ENCODE measurements at places on chromosomes 13 and 19.
A peak's percentile ranks its signal among the peaks of the same experiment; 100 is the strongest.

- DNase-seq: no peak
Measured at GRCh38 chr13:94704377-94705080, 7.8 kb downstream of the SOX21 start.

DNA sequence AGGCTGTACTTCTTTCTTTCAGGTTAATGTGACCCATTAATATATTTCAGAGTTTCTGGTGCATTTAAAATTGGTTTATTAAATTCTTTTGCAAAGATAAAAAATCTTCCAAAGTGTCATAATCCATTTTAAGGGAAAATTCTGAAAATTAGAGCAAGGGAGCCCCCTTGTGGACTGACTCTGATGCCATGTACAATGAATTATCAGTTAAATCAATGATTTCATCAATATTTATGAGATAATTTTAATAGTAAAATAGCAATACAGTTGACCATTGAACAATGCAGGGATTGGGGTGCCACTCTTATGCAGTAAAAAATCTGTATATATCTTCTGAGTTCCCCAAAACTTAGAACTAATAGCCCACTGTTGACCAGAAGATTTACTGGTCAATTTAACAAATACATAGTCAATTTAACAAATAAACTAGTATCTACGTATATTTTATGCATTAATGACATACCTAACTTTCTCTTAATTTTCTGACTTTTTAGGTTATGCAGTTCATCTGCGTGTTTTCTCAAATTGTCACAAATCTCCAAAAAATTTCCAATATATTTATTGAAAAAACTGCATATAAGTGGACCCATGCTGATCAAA, 479.1 kb upstream of the MIR17HG start:
- no peak for DNase-seq

- peak; percentile 18 for DNase-seq
Measured at GRCh38 chr13:112200200-112200599, 133.3 kb downstream of the SOX1 start.

DNA sequence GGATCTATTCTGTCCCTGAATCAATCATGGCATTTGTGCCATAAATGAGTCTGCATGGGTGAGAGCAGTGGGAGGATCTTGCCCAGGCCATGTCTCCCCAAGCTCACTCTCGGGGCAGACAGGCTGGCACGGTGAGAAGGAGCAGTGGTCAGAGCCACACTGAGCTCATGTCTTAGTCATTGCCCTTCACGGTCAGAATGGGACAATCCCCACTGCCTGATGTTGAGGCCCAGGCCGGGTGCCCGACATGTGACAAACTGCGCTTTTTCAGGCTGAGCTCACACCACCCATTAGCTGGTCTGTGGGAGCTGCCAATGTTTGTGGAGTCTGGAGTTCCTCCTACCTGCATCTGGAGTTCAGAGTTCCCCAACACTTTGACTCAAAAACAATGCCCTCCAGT, 481.9 kb downstream of the COG6 start:
- DNase-seq: no peak

- DNase-seq: no peak
Measured at GRCh38 chr19:56106397-56106849, 14.7 kb downstream of the ZNF787 start.

- peak; percentile 43 for DNase-seq
Measured at GRCh38 chr13:27005556-27005955, 166.1 kb downstream of the USP12 start.

DNA sequence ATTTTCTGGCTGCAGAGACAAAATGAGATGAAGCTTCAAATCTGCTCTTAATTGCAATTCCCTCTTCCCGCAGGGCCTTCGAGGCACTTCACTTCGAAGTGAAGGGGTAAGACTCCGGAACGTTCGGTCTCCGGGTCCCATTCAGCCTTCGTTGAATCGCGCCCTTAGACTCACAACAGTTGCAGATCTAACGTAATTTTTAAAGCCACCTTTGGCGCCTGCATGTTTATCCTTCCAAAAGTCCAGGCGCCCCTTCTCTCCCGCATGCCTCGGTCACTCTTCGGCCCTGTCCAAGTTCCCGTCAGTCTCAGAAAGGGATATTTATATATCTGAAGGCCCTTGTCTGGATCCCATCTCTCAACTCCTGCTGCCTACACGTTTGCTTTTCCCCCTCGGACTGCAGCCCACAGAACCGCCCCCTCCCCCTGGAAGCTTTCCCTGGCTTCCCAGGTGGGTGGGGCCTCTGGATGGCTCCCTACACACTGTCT, 915 bp upstream of the KCTD12 start:
- DNase-seq: no peak

DNA sequence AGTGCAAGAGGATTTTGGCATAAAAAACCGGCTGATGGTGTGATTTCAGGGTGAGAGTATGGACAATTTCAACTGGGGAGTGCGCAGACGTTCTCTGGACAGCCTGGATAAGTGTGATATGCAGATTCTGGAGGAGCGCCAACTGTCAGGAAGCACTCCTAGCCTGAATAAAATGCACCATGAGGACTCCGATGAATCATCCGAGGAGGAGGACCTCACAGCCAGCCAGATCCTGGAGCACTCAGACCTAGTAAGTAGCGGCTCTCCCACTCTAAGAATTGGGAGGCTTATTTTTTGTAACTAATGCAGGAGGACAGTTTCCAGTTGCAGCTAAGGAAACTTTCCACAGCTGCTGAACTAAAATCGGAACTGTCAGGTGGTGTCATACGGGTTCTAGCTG, 53.6 kb downstream of the ZAR1L start:
- peak; percentile 48 for DNase-seq

- no peak for DNase-seq
Measured at GRCh38 chr19:11813703-11814028, 407 bp upstream of the ZNF440 start.

GRCh38 chr19:18401580-18402112, 4.2 kb upstream of the LRRC25 start:
- peak; percentile 76 for DNase-seq

DNA sequence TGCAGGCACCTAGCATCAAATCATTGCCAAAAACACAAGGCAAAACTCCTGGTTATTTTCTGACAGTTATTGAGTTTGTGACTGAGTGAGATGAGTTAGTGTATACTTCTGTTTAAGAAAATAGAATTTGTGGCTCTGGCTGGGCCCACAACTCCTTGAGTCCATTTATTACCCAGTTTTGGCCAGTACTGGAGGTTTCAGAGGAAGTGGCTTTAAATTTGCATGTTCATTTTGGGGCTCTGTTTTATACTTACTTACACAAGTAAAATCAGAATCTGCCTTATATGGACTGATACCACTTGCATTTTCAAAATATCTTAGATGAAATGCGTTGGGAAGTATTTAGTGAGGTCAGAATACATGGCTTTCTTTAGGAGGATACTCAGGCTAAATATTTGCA, 29.0 kb downstream of the TNFSF11 start:
- DNase-seq: no peak

DNA sequence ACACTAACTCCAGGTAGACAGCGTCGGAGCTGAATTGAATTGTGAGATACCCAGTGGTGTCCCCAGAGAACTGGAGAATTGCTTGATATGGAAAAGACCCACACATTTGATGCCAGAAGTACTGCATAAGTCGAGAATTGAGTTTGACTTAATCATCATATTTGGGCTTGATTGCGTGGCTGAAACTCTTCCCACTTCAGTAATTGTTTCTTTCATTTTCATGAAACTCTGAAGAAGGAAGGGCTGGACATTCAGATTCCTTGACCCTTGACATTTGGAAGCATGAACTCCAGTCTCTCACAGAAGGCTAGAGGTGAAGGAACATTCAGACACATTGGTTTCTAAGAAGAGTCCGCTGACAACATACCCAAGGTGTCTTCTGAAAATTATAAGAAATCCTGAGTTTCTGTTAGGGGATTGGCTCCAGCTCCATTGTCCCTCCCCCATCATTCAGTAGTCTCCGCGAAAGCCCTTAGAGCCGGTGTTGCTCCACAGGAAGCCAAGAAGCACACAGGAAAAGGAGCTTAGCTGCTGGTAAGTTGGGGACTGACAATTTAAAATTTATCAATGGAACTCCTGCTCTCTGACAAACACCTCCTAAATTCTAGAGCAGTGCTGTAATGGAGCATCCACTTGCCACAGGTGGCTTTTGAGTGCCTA, at the start of gene FPR2:
TSS of gene FPR2 (plus strand) at position 484 of the 660 bp plus-strand sequence. CDS start 7,479 bp downstream, outside the sequence.
- DNase-seq: no peak

GRCh38 chr13:51005566-51005965, 96.0 kb downstream of the RNASEH2B start:
- DNase-seq: no peak

DNA sequence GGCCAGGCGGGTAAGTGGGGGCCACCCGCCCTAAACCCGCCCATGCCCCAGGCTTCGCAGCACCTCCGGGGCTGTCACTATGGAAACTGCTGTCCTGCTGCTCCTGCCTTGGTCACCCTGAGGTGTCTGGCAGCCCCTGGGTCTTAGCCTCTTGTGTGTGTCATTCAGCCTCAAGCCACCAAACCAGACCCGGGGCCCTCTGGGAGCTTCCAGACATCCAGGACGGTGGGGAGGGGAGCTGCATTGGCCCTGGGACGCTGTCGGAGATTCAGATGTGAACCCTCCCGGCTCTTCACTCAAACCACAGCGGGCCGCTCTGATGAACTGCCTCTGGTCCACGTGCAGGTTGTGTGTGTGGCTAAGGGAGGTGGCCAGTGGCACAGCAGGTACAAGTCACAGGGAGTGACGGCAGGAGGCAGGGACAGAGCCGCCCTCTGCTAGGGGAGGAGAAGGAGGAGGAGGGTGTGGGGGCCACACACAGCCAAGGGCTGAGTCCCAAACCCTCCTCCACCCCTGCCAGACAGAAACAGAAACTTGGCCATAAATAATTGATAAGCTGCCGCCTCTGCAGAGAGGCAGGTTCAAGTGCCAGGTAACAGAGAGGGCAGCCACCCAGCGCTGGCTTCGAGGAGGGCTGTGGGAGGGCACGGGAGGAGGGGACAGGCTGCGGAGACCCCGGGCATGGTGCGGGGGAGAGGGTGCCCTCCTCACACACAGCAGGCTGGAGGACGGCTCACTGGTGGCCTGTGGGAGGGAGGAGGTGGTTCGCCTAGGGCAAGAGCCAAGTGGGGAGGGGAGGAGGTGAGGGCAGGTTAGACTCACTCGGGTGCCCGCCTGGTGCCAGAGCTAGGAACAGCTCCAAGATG, 8.0 kb downstream of the NANOS3 start:
- DNase-seq: no peak

- no peak for DNase-seq
Measured at GRCh38 chr13:98998831-98999638, 21.2 kb upstream of the DOCK9 start.

DNA sequence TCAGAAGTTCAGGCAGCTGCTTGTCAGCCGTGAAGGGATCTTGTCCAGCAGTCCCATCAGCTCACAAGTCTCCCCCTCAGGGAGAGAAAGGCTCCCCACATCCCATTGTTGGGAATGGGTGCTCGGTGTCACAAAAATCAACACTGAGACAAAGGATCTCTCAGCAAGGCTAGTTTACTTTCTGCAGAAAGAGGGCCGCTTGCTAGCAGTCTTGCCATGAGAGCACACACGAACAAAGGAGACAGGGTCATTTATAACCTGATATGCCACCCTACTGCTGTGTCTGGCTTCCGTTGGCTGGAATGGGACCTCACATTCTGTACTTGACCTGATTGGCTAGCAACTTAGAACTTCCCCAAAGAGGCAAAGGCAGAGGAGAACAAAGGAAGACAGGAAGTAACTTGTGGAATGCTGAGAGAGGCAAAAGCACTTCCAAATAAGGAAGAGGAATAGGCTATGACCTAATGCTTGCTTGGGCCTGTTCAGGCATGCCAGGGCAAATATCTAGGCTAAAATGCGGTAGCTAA, 8.7 kb upstream of the IGFL3 start:
- no peak for DNase-seq

DNA sequence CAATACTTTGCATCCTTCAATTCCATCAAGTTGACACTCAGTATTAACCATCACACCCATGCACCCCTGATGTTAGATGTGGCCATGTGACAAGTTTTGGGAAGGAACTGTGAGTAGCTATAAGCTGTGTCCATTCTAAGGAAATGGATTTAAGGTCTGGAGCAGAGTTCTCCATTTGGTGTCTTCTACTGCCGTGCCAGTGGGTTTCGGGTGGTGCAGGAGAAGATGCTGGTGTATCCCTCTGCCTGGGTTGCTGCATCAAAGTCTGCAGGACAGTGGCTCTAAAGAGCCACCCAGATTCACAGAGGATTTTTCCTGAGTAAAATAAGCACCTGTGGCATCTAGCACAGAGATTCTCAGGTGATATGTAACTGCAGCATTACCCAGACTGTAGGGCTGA, 105.7 kb upstream of the IRS2 start:
- no peak for DNase-seq

- DNase-seq: no peak
Measured at GRCh38 chr13:43094901-43095300, 71.5 kb downstream of the DNAJC15 start.

GRCh38 chr13:37485756-37486155, 112.8 kb downstream of the POSTN start:
- DNase-seq: no peak

DNA sequence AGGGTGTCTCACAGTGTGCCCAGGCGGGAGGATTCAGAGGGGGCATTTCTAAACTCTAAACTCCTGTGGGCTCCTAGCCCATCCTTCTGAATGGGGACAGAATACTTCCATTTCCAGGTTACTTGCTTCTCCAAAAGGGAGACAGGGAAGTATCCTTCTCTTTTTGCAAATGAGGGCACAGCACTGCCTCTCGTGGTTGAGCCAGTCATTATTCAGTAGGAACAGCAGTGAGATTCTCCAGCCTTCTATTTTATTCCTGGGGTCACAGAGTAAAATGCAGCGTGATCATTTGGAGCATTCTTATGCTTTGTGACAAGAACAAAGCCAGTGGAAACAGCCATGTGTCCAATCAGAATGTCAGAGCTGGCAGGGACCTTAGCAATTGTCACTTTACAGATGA, 15.7 kb upstream of the TSHZ3 start:
- DNase-seq: no peak

GRCh38 chr13:112859817-112860190, 109.2 kb upstream of the MCF2L start:
- DNase-seq: no peak

- peak; percentile 83 for DNase-seq
Measured at GRCh38 chr19:48963371-48964204, 1.5 kb upstream of the FTL start.

GRCh38 chr13:40149611-40150274, 494.3 kb downstream of the COG6 start:
- DNase-seq: no peak

- no peak for DNase-seq
Measured at GRCh38 chr13:94414708-94415107, 64.8 kb downstream of the DCT start.

GRCh38 chr13:96575423-96576320, 418.6 kb downstream of the OXGR1 start:
- DNase-seq: no peak

GRCh38 chr13:43942286-43942685, 62.6 kb downstream of the LACC1 start:
- DNase-seq: no peak

All from right forelimb (tissue), 1 donor.